Activated T-cell treated with anti-CD3 and anti-CD28 coated beads, Interleukin-2, amount 50 U/mL, for 4 hours (primary cell): ENCODE measurements at places on chromosomes 2 and 18. TPM values are rescaled to one million over a fixed set of nuclear protein-coding genes. Genes with fewer than 3 reads are reported as not detected.

Gene COL4A3
- 0.16 TPM for total RNA-seq

Gene IL36G
- not detected for total RNA-seq

Gene CD8B2
- total RNA-seq = 0.18 TPM

Gene CTNNA2
- total RNA-seq = 0.08 TPM

Gene CNDP1
- 0.49 TPM for total RNA-seq

Gene SCN2A
- total RNA-seq = not detected

Gene EMILIN1
- 1.4 TPM for total RNA-seq

Gene BUB1
- 15.4 TPM for total RNA-seq

Gene DUSP19
- 2.2 TPM for total RNA-seq

Gene CCDC88A
- 6.0 TPM for total RNA-seq

Gene NGEF
- 0.37 TPM for total RNA-seq

Gene CCDC68
- not detected for total RNA-seq

Gene IL36RN
- 1.6 TPM for total RNA-seq

Gene STARD6
- total RNA-seq = 0.52 TPM

Gene MC5R
- not detected for total RNA-seq
